ENCODE measurements at places on chromosomes 7 and 10. TPM values are rescaled to one million over a fixed set of nuclear protein-coding genes. Genes with fewer than 3 reads are reported as not detected.

Gene ITPRID1
- total RNA-seq: not detected

Gene ZNF212
- 8.7 TPM for total RNA-seq

Gene MALRD1
- 3.7 TPM for total RNA-seq

Gene R3HCC1L
- 13.8 TPM for total RNA-seq

Gene C10orf95
- total RNA-seq: not detected

Gene GHRHR
- total RNA-seq: not detected

Gene PSD
- total RNA-seq: 1.1 TPM

Gene UCMA
- total RNA-seq: not detected

Gene PPP1R17
- not detected for total RNA-seq

Gene ERLIN1
- total RNA-seq: 35.0 TPM

Gene RBP3
- not detected for total RNA-seq

Gene APBB1IP
- total RNA-seq: 5.2 TPM

Gene NAMPT
- total RNA-seq: 51.9 TPM

Gene ELAPOR2
- total RNA-seq: 5.6 TPM

Gene OGA
- total RNA-seq: 83.8 TPM

Gene PKD2L1
- not detected for total RNA-seq

Gene FAM13C
- 1.6 TPM for total RNA-seq

Gene RNF133
- 0.36 TPM for total RNA-seq

Gene PIP
- total RNA-seq: not detected

Gene INSYN2A
- 0.16 TPM for total RNA-seq

Gene CPSF4
- 32.3 TPM for total RNA-seq

Gene OLAH
- total RNA-seq: not detected

Gene HYAL4
- total RNA-seq: not detected

Gene EPO
- not detected for total RNA-seq

Gene IGFBP1
- total RNA-seq: 0.12 TPM

Gene CADPS2
- total RNA-seq: 15.3 TPM

Gene ANKRD1
- 0.36 TPM for total RNA-seq

Gene PLXDC2
- total RNA-seq: 3.0 TPM

Gene TMEM178B
- total RNA-seq: under 0.01 TPM

Gene ERVW-1
- not detected for total RNA-seq

Gene TRPV6
- not detected for total RNA-seq

Gene GLI3
- 29.3 TPM for total RNA-seq

Gene TAS2R4
- 0.61 TPM for total RNA-seq

Gene TMEM140
- total RNA-seq: 3.1 TPM

Measured in hair follicle dermal papilla cell (primary cell).